ENCODE measurements at places on chromosomes 6 and 20. TPM values are rescaled to one million over a fixed set of nuclear protein-coding genes. Genes with fewer than 3 reads are reported as not detected.

GRCh38 chr6:83180426-83180950 is 12.6 kb downstream of the PGM3 start:
- H3K27me3 ChIP-seq: no peaks in the 10 kb centered on the region
- H3K27ac ChIP-seq: no peak overlapping the region
- no peaks in the 10 kb centered on the region for H3K4me1 ChIP-seq

DNA sequence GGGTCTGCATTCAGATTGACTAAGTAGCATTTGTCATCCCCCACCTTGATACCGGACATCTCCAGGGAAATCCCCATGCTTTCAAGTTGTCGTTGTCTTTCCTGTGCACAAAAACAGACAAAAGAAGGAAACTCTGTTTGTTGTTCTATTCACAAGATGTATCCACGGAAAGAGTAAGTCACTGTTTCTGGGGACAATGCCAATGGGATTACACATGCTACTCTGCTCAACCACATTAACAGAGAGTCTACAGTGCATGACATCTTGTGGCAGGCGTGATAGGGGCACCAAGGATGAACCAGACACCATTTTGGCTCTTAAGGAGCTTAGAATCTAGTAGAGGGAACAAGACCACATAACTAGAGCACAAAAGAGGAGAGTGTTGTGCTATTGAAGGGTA is 124.4 kb upstream of the NUP153 start:
- H3K4me1 ChIP-seq: no peaks in the 10 kb centered on the region
- H3K27me3 ChIP-seq: no peaks in the 10 kb centered on the region
- no peak overlapping the region for H3K4me3 ChIP-seq
- DNase-seq: no peak
- H3K36me3 ChIP-seq: no peaks in the 10 kb centered on the region
- no peak overlapping the region for H3K27ac ChIP-seq

THBD gene
- 28.2 TPM for total RNA-seq

DNA sequence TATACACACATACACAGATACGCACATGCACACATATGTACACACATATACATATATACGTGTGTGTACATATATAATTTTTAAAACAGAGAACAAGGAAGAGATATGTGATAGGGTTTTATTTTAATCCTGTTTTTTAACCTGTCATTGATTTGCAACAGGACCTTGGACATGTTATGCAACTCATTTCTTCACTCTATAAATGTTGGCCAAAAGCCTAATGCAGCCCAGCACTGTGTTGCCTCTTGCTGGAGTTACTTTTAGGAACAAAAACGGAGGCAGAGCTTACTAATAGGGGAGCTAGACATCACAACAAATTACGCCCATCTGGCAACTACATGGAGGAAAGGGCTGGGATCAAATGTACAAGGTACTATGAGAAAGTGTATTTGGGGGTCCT is 179.9 kb upstream of the TAB2 start:
- H3K4me1 ChIP-seq: no peaks in the 10 kb centered on the region
- H3K36me3 ChIP-seq: no peaks in the 10 kb centered on the region
- no peak for DNase-seq
- no peaks in the 10 kb centered on the region for H3K27me3 ChIP-seq

GRCh38 chr6:150299873-150300485 is 68.8 kb upstream of the IYD start:
- H3K4me1 ChIP-seq: no peaks in the 10 kb centered on the region
- H3K36me3 ChIP-seq: no peaks in the 10 kb centered on the region
- H3K27me3 ChIP-seq: no peaks in the 10 kb centered on the region
- no peak for DNase-seq

CDSN gene
- not detected for total RNA-seq

GRCh38 chr6:89662659-89663223 is 24.2 kb upstream of the LYRM2 start:
- no peaks in the 10 kb centered on the region for H3K36me3 ChIP-seq
- H3K4me1 ChIP-seq: no peaks in the 10 kb centered on the region
- no peak overlapping the region for H3K4me3 ChIP-seq
- H3K27ac ChIP-seq: no peak overlapping the region

GRCh38 chr6:130514712-130515111 is 148.9 kb downstream of the TMEM200A start:
- H3K4me1 ChIP-seq: no peaks in the 10 kb centered on the region
- no peaks in the 10 kb centered on the region for H3K36me3 ChIP-seq
- H3K27ac ChIP-seq: no peak overlapping the region
- no peaks in the 10 kb centered on the region for H3K27me3 ChIP-seq

OPN5 gene
- total RNA-seq: not detected

HCRTR2 gene
- total RNA-seq: not detected

GRCh38 chr6:5746053-5746758 is 260.5 kb downstream of the NRN1 start:
- H3K27ac ChIP-seq: no peak overlapping the region
- DNase-seq: no peak
- no peaks in the 10 kb centered on the region for H3K36me3 ChIP-seq
- H3K4me1 ChIP-seq: no peaks in the 10 kb centered on the region
- H3K4me3 ChIP-seq: no peak overlapping the region
